Epithelial cell of proximal tubule (primary cell): ENCODE measurements at places on chromosomes 1 and 21. TPM values are rescaled to one million over a fixed set of nuclear protein-coding genes. Genes with fewer than 3 reads are reported as not detected.

- no peak for DNase-seq
Observed at GRCh38 chr1:20619999-20620398, 13.3 kb upstream of the PINK1 start.

The NBPF4 gene
- not detected in 2 replicates for total RNA-seq

DNA sequence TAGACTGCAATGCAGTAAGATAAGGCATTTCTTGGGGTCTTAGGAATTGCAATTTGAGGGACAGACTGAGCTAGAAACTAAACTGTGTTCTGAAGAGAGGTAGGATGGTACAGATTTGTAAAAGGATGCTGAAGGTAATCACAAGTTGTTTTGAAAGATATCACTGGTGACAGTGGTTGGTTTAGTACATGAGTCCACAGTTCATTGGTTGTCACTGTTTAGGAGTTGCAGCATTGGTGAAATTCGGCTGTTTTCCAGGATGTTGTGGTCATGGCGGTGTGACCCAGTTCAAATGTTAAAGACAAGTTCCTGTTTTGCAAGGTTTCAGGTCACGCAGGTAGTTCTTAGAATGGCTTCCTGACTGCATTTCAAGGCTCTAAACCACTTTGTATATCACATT, 292.8 kb upstream of the B3GALT2 start:
- DNase-seq, result no peak

DNA sequence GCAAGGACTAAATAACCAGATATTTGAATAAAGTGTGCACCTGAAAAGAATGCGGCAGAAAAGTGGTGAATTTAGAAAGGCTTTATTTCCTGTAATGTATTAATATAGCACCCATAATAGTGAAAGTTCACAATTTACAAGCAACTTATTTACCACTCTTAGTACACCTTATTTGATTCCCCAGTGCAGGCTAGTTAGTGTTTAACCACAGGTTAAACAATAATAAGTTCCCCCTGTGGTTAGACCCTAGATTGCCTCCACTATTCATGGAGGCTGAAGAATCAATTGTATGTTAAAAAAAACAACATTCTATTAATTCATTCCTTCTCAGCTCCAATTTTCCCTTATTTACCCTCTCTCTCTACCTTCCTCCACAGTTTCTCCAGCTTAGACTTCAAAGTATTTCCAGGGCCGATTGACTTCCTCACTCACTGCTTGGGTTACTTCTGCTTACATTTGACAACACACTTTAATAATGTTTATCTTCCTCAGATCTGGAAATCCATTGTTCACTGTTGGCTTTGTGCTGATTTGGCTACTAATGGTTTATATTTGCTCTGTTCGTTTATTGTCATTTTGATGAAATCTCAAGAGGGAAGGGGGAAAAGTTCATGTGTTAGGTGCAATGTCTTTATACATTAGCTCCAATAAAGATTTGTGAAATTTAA, 796.3 kb downstream of the BRINP3 start:
- DNase-seq, result no peak

The USH2A gene
- not detected in 2 replicates for total RNA-seq

DNA sequence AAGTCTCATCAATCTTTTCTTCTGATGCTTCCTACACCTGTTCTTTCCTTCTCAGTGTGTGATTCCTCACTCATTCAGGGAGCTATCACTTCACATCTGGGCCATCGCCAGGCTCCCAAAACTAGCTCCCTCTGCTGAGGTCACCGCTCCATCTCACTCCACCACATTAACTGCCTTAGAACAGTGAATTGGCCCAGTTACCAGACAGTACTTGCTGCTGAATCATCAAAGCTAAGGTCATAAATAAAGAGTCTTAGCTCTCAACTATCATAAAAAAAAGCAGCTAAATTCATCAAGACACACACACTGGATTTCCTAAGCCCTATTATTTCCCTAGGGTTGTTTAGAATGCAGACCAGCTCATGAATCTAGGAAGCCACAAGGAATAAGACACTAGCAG, 18.8 kb upstream of the SRM start:
- no peak for DNase-seq

DNA sequence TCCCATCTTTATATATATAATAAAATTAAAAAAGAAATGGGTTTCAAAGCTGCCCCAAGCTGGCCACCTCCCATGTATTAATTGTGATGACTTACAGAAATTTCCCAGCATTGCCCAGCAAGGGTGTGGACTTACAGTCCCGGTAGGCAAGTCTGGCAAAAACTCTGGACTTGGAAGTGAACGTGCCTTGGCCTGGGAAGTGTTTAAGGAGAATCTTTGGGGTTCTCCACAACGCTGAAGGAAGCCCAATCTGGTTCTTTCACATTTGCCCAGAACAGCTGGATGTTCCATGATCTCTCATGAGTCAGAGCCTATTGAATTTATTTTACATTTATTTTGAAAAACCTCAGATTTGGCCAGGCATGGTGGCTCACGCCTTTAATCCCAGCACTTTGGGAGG, 98.4 kb upstream of the SLC45A1 start:
- no peak for DNase-seq

- DNase-seq, result no peak
Observed at GRCh38 chr1:17195731-17196130, 9.2 kb upstream of the PADI1 start.

DNA sequence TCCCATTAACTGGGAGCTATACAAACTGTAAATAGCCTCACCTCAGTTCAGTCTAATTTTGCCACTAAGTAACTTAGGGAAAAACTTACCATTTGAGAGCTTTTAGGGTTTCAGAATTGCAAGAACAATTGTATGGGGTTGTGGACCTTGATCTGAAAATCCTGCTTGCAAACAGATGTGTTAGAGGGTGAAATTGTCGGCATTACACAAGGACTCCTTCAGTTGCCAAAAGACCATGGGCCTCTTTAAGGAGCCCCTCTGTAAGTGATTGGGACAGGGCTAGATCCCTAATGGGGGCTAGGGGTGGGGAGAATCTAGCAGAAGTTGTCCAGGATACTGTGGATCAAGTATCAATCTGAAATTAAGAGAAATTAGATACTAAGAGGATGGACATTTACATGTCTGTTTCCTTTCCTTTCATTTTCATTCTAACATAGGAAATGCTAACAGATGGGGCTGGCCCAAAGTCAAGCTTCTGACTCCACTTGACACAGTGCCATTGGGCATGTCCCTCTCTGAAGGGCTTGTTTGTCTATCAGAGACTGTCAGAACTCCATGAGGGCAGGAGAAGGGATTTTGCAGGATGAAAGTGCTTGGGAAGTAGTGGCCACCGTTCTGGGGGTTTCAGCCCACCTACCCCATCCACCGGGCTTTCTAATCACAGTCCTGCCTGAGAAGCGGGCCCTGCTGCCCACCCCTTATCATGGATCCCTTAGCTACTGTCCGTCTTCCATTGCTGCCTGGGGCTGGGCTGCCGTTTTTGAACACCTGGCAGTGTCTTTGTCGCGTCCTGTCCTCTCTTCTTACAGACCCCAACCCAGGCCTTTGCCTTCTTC, 54.7 kb downstream of the STUM start:
- DNase-seq, result no peak

The XCL2 gene
- not detected in 2 replicates for total RNA-seq

DNA sequence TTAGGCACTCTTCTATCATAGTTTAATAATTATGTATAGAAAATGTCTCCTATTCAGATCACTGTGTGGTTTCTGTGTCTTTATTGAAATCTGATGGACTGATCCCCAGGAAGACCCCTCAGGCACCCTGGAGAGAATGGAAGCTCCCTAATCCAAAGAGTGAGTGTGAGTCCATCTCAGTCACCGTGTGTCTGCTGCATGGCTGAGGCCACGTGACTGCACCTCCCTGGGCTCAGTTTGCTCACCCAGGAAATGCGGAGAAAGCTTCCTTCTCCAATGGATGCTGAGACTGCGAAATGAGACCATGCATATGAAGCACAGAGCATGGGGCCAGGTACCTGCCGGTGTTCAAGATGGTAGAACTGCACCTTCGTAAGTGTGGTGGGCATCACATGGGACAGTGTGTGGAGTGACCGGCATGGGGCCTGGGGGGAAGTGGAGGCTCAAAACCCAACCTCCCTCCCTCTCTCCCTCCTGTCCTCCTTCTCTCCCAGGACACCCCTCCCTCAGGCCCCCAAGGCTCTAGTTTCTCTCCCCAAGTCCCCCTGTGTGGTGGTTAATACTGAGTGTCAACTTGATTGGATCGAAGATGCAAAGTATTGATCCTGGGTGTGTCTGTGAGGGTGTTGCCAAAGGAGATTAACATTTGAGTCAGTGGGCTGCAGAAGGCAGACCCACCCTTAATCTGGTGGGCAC, 557.5 kb downstream of the PTPRU start:
- no peak for DNase-seq

GRCh38 chr1:225774281-225775147, 3.1 kb upstream of the SRP9 start:
- DNase-seq, result no peak

The TLR5 gene
- total RNA-seq, result under 0.01 and 0.12 TPM in 2 replicates

- DNase-seq, result no peak
Observed at GRCh38 chr1:228927946-228928898, 192.9 kb downstream of the RHOU start.

- no peak for DNase-seq
Observed at GRCh38 chr1:169563019-169563615, 23.2 kb downstream of the F5 start.

- no peak for DNase-seq
Observed at GRCh38 chr1:172966844-172967540, 83.7 kb downstream of the TNFSF18 start.

The FCGR1A gene
- total RNA-seq, result not detected in 2 replicates

The OLFML3 gene
- 0.12 and 1.0 TPM in 2 replicates for total RNA-seq

DNA sequence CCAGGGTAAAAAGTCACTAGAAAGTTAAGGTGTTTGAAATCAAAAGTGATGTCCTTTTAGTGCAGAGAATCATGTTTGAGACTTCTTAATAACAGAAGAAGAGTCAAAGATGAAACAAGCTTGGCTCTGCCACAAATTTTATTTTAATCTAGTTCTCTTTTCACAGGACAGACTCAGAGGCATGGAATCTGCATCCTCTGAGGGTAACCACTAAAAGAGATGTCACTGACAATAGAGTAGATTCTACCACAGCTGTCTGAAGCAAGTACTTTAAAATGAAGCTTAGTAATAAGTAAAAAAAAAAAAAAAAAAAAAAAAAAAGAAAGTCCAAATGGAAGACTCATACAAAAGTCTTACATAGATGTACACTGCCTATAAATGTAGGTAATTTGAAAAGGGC, 519.7 kb upstream of the PRMT6 start:
- no peak for DNase-seq

The BEND5 gene
- total RNA-seq, result 1.3 and 1.9 TPM in 2 replicates

DNA sequence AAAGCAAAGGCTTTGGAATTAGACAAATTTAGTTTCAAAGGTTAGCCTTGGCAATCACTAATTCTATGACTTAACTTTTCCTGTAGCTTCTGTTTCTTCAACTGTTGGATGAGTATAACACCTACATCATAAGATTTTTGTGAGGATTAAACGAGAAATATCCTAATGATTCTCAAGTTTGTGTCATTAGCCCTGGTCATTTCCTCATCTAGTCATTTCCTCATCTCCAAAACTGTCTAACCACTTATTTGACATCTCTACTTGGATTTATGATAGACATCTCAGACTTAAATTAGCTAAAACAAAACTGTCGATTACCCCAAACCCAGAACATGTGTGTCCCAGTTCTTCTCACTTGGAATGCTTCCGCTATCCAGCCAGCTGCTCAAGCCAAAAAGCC, 80.2 kb upstream of the CHODL start:
- no peak for DNase-seq

DNA sequence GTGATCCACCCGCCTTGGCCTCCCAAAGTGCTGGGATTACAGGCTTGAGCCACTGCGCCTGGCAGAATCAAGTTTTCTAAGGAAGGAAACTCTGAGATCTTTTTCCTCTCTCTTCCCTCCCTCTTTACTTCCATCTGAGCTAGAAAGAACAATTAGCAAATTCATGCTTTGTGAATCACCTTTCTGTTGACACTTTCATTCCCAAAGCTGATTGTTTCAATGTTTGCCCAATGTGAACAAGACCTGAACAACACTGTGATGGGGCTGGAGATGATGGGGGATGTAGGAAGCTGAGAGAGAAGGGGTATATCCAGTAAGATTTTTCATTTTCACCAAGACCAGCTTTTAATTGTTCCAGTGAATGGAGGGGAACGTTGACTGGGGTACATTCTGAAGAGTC, 5.7 kb upstream of the TENT5B start:
- no peak for DNase-seq

GRCh38 chr1:159171254-159171687, at the start of gene CADM3:
CADM3 (plus strand) TSS chr1:159171615; CDS start chr1:159171766, 151 bp downstream.
- no peak for DNase-seq

The HLX gene
- total RNA-seq, result 0.63 and 0.87 TPM in 2 replicates

The CD1E gene
- not detected in 2 replicates for total RNA-seq

The GCSAML gene
- not detected in 2 replicates for total RNA-seq

The GJA5 gene
- total RNA-seq, result 1.2 and 2.7 TPM in 2 replicates

DNA sequence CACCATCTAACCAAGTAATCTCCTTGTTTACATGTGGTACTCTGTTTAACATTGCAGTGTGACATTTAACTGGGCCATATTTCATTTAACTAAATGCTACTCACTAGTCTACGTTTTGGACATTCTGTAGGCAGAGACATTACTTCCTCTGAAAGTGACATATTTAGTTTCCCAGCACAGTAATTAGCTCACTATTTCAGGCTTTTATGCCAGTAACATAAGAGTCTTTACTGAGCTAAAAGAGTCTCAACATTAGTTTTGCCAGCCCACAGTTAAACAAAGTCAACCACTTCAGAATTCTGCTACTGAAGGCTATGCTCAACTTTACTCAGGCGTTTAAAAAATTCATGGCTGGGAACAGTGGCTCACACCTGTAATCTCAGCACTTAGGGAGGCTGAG, 2.6 kb upstream of the TNFRSF9 start:
- DNase-seq, result no peak

- DNase-seq, result no peak
Observed at GRCh38 chr1:65458730-65459396, 38.4 kb downstream of the LEPR start.

GRCh38 chr1:5415606-5416005, 576.6 kb downstream of the NPHP4 start:
- DNase-seq, result no peak

DNA sequence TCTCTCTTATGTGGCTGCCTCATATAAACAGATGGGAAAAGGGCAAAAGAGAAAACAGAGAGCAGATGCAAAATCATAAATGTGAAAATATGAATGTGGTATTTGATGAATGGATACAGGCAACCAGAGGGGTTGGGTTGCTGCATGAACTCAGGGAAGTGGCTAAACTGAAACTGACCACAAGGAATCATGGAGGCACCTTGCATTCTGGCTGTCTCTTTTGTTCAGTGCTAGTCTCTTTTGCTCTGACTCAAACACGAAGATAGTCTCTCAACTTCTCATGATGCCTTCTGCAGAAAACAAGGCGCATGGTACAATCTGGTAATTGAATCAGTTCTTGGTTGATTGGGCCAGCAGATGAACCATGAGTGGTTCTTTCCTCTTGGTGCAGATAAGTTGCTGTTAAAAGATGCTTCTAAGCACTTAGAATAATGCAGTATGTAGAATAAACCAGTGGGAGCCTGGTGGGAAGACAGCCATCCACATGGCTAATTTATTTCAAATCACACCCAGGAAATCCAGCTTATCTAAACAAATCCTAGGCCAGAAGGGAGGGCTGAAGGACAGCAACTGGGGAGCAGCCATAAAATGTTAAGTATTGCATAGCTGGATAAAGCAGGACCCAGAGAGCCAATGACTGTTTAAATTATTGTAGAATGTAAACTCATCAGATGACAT, 64.2 kb downstream of the HLX start:
- no peak for DNase-seq

The F3 gene
- 179 and 246 TPM in 2 replicates for total RNA-seq

GRCh38 chr1:206897175-206897574, at the start of gene IL24:
IL24 (plus strand) TSS chr1:206897443; CDS start chr1:206897833, 390 bp downstream.
- DNase-seq, result no peak
